Stimulated activated CD4-positive, alpha-beta T cell treated with anti-CD3 and anti-CD28 coated beads, Interleukin-2, amount 100 ng/mL, for 24 hours (primary cell): ENCODE measurements at places on chromosomes 4 and X.

DNA sequence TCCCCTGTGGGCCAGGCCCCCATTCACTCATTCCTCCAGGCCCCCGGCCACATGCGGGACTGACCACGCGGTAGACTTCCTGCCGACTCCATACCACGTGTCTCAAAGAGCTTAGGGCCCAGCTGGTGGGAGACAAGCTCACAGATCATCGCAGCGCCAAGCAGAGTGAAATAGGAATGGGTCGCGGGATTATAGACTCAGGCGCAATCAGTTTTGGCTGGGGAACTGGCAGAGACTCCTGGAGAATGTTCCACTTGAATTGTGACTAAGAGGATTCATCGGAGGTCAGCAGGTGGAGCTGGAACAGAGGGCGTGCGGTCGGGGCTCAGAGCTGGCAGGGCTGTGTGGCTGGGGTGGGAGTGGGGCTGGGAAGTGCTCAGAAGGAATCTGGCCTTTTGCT, 15.6 kb downstream of the ATP2B3 start:
- DNase-seq: no peak

DNA sequence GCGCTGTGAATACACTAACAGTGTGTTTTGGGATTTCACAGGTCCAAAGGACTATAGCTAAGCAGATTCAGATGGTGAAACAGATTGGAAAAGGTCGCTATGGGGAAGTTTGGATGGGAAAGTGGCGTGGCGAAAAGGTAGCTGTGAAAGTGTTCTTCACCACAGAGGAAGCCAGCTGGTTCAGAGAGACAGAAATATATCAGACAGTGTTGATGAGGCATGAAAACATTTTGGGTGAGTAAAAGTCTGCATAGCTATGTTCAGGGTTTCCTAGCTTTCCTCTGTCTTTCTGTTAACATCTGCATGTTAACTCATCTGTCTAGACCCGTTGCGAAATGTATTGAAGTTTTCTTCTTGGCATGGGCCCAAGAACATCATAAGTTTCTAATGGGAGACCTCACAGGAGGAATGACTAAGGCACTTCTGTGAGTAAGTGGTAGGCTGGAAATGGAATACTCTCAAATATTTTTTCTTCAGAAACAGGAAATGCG, 372.1 kb downstream of the BMPR1B start:
- DNase-seq: no peak

DNA sequence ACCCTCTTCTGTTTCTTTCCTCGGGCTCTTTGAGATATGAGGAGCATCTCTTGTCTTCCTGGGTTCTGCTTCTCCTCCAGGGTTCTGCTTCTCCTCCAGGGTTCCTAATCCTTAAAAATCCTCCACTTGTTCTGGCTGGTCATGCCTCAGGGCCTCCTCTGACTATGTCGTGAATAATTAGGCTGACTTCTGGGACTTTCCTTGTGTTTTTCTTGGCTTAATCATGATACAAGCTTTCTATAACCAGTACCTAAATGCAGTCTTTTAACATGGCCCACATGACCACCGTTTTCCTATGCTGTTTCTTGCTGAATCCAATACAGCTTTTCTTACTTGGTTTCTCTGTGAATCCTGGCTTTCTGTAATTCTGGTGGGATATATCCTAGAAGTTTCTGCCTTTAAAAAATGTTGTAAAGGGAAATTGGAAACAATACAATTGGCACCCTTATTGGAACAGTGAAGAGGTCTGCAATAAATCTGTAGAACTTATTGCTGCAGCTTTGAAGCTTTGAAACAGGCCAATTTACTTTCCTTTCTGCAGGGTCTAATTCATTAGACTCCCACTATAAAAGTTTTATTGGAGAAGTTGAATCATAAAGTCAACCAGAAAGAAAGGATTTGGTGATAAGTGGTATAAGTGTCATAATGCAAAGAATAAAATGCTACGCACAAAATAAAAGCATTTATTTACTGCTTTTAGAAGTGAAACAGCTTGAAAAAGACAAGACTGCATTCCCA, 213.1 kb downstream of the UGT8 start:
- DNase-seq: no peak

- no peak for DNase-seq
These were observed 40.0 kb upstream of the DHX15 start for GRCh38 chr4:24624381-24624780.

- DNase-seq: no peak
These were observed 339.7 kb upstream of the NWD2 start for GRCh38 chr4:36904823-36905222.

DNA sequence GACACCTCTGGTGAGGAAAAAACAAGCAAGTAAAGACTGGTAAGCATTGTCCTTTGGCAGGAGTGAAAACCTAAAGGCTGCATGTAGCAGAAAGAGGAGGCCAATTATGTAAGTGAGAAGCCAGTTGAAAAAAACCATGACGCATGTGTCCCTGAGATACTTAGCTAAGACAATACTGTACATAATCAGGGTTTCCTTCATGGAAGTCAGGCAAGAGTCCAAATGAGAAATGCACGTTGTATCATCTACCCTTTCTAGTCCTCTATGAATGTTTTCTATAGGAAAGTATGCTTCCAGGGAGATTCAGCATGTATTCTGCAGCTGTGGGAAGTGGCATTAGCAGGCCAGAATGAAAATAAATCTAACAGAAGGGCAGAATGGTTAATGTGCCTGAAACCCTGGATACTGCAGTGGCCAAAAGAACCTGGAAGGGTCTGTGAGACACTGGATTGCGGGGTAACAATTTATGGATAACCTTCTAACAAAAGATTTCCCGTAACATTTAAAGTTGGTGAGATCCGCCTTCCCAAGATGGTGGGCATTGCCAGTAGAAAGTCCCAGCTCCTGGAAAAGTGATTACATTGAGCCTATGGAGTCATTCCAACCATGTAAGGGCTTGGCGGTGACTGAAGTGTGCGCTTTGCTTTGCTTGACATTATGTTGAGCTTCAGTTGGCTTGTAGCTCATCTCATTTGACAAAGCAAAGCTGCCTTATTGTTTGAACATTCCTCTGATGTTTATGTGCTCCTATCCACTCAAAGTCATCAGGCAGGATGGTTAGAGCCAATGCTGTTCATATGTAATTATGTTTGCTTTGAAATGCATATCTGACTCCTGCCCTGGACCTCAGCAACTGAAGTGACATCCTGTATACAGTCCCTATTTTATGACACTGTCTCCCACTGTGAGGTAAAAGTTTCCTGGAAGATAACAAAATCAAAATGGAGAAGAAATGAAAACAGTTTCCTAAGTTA, 200.4 kb downstream of the ARHGAP24 start:
- DNase-seq: no peak

- no peak for DNase-seq
These were observed 59.9 kb downstream of the C4orf51 start for GRCh38 chr4:145739845-145740244.

GRCh38 chr4:121977251-121978171, 25.7 kb upstream of the TRPC3 start:
- DNase-seq: no peak

GRCh38 chr4:140903522-140904475, 147.6 kb upstream of the TBC1D9 start:
- DNase-seq: no peak

DNA sequence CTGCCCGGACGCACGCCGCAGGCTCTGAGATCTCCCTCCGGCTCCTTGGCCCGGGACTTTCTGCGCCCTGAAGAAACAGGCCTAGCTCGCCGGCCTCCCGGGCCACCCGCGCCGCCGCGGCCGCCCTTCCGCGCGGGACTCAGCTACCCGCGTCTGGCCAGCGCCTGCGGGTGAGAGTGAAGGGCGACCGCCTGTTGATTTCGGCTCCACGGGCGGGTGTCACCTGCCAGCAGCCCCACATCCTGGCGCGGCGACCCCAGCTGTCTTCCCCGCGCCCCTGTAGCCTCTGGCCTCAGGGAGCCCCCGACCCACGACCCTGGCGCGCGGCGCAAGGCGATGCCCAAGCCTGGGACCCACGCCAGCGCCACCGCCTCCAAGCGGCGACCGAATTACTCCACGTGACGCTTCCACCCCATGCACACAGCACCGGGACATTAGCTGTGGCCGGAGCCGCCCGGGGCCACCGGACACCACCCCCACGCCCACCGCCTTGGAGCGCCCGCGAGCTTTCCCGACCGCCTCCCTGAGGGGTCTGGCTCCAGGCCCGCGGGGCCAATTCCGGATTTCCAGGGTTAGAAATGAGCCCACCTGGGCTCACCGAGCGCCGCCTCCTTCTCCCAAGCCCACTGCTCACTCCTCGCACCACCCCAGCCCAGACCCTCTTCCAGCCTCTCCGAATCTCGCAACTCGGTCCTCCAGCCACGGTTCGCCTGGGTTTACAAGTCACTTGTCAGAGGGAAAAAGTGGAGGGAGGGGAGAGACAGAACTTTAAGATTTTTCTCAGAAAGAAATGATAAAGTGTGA, 10.2 kb downstream of the ARX start:
- no peak for DNase-seq

- no peak for DNase-seq
These were observed 391 bp upstream of the IDUA start for GRCh38 chr4:986428-986878.

DNA sequence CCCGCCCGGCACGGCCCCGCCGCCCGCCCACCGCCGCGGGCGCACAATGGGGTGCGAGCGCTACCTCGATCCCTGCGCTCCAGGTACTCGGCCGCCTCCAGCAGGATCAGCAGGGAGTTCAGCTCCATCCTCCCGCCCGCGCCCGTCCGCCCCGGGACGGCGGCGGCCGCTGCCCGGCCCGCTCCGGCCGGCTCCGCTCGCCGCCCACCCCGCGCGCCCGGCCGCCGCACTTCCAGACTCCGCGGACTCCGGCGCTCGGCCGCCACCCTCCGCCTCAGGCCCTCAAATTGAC, at the start of gene MXD4:
Gene MXD4, minus strand, starts transcription at position 257 of the 292 bp plus-strand sequence. Its CDS starts 129 bp downstream, at position 128.
- DNase-seq: no peak

DNA sequence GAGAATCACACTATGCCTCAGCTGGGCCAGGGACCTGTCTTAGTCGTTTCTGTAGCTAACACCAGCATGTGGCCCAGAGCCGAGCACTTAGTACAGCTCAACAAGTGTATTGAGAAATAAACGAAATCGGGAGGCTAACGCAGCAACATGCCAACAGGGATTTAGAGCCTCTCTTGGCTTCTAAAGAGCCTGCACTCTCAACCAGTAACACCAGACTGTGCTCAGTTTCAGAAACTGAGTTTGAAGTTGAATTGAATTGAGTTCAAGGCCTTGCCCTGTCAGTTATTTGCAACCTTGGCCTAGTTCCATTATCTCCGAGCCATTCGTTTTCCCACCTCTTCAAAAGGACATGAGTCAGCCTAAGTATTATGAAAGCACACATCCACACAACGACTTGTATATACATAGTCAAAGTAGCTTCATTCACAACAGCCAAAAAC, 71.3 kb upstream of the LDB2 start:
- DNase-seq: no peak

- no peak for DNase-seq
These were observed 12.4 kb upstream of the LONRF3 start for GRCh38 chrX:118961866-118962560.

DNA sequence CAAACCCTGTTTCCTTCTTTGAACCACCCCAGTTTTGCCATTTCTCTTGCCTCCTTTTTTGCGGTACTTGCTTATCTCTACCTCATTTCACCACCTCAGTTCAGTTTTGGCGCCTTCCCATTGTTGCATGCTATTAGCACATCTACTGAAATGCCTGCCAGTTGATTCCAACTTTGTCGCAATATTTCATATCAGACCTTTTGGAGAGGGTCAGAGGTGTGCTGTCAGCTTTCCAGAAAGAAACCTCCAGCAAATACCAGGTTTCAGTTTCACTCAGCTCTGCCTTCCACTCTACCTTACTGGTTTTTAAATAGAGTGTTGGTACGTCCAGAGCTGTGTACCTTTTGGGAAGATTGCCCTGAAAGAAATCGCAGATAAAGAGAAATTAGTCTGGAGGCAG, 91.9 kb upstream of the CPEB2 start:
- no peak for DNase-seq

DNA sequence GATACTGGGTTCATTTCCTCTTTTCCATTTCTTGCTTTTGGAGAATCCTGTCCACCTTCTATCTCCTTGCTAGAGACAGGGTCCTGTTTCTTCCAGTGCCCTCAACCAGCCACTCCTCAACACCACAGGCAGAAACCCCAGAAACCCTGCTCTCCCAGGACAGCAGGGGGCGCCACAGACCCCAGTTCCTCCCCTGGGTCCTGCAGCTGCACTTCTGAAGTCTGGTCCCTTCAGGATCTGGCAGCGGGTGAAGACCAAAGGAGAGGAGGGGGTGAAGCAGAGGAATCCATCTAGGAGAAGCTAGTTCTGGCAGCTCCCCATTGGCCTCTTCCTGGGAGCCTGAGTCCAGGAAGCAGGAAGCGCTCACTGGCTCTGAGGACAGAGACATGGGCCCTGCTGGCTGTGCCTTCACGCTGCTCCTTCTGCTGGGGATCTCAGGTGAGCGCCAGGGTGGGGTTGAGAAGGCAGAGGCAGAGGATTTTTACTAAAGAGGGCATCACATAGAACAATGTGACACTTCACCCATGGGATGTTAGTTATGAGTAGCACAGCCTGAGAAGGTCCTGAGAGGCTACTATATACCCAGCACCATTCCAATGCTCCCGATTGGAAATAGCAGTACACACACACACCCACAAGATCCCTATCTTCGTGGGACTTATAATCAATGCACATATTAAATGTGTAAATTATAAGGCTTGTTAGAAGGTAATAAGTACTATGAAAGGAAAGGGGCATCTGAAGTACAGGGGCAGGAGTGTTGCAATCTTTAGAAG, at the start of gene PRSS48:
Gene PRSS48, plus strand, starts transcription at position 375 of the 776 bp plus-strand sequence. Its CDS starts 12 bp downstream, at position 387.
- peak; percentile 73 for DNase-seq

DNA sequence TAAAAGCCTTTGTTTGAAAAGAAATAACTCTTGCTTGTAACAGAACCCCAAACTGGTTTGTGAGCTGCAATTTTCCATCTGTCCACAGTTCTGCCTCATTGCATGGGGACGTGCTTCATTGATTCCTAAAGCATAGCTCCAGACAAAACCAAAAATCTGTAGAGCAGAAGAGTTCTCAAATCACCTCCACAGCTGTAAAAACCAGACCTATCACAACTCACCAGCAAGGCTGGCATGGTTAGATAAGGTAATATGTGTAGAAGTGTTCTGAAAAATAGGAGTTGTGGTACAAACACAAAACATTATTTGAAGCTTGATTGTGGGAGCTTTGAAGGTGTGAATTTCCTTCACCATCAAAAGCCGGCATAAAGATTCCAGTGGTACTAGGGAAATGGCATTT, 12.5 kb upstream of the RAB28 start:
- DNase-seq: no peak

DNA sequence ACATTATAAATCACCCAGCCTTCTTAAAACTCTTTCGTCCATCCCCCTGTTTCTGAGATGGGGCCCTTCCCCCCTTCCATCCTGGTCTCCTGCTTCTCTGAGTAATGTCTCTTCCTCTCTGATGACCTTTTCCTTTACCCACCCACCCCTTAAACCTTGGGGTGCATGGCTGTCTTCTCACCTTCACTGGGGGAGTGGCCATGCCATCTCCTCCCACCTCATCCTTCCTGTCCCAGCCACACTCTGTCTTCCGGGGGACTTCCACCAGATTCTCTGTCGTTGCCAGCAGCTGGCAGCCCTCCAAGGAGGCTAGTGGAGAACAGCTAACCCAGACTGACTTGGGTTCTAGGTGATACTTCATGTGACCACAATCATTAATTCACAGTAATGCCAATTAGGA, 83.2 kb upstream of the SCML1 start:
- peak; percentile 52 for DNase-seq
